ENCODE measurements at places on chromosomes 7 and 10.

DNA sequence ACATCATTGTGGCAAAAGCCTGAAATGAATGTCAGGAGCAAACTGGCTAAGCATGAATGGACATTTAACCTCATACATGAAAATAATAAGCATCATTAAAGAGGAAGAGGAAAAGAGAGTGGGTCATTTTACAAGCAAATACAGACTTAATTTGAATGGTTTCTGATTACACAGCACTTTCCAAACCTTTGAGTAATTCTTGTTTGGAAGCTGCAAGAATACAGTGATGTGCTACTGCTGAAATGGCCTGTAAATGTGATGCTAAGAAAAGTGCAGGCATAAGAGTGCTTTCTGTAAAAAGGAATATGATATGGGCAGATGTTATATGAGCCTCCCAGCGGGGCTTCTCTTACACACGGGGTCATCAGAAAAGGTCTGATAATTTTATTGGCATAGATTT is 30.2 kb downstream of the TAS2R16 start:
- no peak for DNase-seq

- DNase-seq, result no peak
Measured at GRCh38 chr7:69800495-69800894, 202.2 kb downstream of the AUTS2 start.

DNA sequence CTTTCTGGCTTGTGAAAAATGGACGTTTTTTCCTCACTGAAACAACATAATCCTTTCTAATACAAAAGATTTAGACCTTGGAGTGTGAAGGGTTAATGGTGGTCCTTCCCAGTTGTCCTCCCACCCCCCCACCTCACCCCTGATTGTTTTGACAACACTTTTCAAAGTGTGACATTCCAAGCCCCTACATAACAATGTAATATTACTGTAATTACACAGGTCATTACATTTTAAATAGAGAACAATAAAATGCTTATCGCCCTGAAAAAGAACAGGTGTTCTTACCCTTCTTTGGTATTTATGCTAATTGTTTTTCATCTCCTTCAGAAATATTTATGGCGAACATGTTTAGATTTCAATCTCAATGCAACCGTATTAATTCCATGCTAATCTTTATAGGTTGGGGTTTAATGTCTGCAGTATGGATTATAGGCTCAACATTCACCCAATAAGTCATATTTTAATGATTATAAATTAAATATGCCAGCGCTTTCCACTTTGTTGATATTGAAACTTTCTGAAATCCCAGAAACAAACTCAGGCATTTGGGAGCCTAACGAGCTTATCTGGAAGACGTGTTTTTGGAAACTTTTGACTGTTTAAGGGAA is 5.0 kb downstream of the TCF7L2 start:
- DNase-seq, result no peak

GRCh38 chr10:112352044-112352443 is 21.9 kb upstream of the ACSL5 start:
- DNase-seq, result no peak

GRCh38 chr10:29183301-29183945 is 105.4 kb upstream of the LYZL1 start:
- DNase-seq, result no peak

GRCh38 chr10:123862421-123863182 is 29.0 kb downstream of the CPXM2 start:
- DNase-seq, result peak; percentile 10

DNA sequence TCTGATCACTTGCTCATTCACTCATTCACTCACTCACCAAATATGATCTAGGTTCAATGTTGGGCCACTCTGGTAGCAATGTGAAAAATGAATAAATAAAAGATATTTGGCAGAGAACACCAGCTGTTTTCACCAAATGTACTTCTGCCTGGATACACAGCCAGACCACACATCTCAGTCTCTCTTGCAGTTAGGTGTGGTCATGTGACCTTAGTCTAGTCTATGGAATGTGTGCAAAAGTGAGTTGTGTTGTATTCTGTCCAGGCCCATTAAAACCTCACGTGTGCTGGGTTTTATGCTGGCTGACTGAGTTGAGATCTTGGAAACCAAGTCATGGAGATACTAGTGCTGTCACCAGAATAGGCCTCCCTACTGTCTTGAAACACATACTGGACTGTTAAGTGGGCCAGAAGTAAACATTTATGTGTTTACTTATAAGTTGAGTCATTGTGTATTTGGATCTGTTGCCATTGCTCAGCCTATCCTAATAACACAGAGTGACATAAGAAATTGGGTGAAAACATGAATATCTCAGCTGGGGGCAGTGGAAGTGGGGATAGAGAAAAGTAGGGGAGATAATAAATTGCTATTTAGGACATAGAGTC is 145.5 kb downstream of the PTEN start:
- no peak for DNase-seq

DNA sequence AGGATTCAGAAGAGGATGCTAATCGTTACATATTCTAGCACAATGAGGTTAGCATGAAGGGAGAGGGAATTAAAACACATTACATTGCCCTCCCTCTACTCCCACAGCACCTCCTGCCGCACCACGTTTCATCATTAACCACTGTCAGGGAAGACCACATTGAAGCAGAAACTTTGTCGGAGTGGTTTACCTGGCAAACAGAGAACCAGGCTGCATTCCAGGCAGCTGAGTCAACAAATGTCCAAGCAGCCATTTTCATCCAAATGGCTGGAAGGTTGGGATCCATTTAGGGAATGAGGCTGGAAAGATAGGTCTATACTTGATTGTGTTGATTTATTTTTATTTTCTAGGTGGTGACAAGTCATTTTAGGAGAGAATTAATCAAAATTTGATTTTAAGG is 273.6 kb downstream of the DYNC1I1 start:
- no peak for DNase-seq

DNA sequence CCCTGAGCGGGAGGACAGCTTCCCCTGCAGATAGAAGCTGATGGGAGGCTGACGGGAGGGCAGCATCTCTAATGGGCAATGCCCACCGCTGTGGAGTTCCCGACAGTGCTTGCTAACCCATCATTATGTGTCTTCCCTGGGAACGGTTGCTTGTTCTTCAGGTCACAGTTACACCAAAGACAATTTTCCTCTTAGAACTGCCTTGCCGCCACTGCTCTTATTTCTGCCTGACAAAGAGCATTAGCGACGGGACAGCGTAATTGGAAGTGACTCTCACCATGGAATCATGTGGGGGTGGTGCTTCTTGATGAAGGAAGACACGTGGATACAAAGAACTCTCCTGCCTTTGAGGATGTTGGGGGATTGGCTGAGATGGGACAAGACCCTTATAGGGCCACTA is 81.3 kb upstream of the NPS start:
- no peak for DNase-seq

- no peak for DNase-seq
Measured at GRCh38 chr7:52168085-52168484, 851.5 kb upstream of the COBL start.

DNA sequence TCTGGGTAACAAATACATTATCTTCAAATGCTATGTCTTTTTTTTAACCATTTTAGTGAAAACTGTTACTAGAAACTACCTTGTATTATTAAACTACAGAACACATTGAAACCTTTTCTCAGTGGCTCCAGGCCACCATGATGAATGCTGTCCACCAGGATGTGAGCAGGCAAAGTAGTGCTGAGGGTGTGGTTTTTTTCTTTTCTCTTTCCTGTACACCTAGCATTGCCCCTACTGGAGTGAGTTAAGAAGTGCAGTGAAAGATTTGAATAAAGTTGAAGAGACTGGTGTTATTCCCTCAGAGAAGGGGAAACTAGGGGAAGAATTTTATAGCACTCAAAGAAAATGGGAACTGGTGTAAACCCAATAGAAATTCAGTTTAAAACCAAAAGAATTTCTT is 120.0 kb upstream of the SAMD8 start:
- DNase-seq, result no peak

DNA sequence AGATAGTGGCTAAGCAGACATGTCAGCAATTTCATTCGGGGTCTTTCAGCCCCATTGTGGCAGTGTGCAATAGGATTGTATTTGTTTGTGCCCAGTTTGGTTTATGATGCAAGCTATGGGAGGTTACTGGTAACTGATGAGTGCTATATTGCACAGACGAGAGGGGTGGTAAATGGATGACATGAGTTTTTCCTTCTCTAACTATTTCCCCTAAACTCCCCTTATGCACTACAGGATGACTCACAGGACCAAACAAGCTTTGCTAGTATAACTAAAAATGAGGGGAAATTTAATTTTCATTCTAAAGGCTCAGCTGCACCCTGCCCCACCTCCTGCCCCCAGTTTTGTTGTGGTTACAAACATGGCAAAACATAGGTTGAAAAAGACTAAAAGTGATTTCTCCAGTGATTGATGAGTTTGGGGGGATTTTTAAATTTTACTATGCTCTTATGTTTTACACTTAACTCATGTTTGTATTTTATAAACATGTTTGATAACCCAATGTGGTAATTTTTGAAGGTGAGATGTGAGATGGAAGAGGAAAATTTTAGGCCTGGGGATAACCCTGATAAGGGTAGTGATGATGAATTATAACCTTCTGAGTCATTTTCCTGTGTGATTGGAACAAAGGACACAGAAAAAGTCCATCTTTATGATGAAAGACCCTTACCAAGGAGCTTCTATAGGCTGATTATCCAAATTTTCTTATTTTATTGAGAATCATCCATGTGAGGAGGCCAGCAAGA is 60.8 kb upstream of the NAMPT start:
- DNase-seq, result no peak

- no peak for DNase-seq
Measured at GRCh38 chr10:12614177-12614995, 265.0 kb downstream of the CAMK1D start.

DNA sequence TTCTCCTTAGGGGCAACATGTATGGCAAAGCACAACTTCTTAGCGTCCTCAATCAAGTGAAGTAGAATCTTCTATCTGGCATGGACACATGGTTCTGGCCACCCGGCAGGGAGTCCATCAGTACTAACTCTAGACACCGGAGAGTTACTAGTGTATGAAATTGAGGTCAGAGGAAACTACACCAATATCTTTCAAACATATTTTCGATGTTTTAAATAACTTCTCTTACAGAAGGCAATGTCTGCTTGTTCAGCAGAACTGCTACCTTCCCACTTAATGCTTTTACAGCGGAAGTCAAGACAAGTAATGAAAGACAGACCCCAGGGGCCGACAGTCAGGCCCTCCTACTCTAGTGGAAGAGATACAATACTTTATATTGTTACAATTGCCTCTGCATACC is 89.9 kb downstream of the RNF216 start:
- DNase-seq, result no peak

All from AG04449 (cell line).